ENCODE measurements at places on chromosomes 12 and 14.

- no peak for DNase-seq
These were observed 901.4 kb downstream of the AACS start for GRCh38 chr12:125966641-125967040.

DNA sequence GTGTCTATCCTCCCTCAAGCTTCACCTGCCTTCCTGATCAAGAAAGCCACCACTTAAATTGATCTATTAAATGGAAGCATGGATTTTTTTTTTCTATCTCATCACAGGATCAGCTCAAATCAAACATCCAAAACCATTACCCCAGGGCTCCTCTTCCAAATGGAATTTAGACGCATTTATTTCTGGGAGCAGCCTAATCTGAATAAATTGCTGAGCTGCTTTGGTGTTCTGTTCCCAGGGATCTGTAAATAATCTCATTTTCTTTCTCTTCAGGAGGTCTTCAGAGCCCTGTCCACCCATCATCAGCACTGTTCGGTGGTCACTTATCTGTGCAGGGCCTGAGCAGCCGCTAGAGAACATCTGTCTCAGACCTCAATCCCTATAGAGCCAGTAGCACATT is 695.4 kb upstream of the TMEM132C start:
- DNase-seq, result no peak

- no peak for DNase-seq
These were observed 47.6 kb upstream of the ZFP36L1 start for GRCh38 chr14:68840454-68840853.

DNA sequence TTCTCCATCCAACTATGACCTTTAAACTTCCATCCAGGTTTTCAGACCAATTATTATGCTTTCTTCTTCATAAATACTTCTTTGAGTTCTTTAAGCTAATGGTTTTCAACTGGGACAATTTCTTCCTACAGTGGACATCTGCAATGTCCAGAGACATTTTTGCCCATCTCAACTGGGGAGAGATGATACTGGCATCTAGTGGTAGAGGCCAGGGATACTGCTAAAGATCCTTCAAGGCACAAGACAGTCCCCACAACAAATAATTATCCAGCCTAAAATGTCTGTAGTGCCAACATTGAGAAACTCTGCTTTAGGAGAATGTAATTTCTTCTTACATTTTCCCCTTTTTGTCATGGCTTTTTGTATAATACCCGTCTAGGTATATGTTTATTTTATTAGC is 10.6 kb downstream of the TRHDE start:
- no peak for DNase-seq
